ENCODE measurements at places on chromosomes 13 and 19.

DNA sequence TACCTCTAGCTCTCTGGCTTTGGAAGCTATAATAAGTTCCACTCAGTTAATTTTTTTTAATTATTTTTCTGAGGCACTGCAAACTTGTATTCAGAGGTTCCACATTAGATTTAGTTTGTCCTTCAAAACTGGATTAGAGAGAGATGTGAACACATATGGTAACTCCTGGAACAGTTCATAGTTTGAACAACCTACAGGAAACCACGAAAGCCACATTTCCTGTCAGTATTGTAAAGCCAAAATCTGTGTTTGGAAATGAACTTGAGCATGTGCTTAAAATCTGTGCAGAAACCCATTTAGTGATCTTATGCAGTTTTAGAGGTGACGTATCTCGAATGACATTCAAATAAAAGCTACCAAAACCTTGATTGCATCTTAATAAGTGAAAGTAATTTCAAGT, 1952.0 kb downstream of the OLFM4 start:
- DNase-seq: no peak

DNA sequence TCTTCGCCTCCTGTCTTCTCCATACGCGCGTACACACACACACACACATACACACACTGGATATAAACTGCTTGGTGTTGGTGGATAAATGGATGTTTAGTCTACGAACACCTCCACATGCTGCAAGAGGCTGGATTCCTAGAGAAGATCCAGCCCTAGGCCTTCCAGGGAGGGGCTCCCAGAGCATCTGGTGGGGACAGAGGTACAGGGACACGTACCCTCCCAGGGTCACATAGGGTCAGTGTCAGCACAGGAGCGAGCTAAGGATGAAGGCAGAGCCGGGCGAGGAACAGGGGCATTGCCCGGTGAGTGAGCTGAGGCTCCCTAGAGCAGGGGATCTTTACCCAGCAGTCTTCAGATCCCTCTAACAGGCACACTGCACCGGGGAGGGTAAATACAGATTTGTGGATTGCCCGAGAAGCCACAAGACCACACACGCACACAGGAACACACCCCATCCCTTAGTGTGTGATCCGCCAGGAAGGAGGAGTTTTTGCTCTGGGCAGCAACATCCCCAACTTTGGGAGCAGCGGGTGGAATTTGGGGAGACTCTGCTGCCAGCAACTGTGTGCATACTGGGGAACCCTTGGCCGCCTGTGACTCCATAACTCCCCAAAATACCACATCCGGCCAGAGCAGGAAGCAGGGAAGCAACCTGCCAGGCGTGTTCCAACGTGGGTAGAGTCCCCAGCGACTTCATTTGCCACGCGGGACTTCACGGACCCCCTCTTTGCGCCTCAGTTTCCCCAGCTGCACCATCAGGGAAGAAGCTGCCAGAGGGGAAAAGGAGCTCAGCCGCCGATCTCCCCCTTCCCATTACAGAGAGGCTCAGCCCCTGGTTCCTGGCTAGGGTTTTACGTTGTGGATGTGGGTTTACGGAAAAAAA, 5.8 kb upstream of the TLE2 start:
- DNase-seq: no peak

DNA sequence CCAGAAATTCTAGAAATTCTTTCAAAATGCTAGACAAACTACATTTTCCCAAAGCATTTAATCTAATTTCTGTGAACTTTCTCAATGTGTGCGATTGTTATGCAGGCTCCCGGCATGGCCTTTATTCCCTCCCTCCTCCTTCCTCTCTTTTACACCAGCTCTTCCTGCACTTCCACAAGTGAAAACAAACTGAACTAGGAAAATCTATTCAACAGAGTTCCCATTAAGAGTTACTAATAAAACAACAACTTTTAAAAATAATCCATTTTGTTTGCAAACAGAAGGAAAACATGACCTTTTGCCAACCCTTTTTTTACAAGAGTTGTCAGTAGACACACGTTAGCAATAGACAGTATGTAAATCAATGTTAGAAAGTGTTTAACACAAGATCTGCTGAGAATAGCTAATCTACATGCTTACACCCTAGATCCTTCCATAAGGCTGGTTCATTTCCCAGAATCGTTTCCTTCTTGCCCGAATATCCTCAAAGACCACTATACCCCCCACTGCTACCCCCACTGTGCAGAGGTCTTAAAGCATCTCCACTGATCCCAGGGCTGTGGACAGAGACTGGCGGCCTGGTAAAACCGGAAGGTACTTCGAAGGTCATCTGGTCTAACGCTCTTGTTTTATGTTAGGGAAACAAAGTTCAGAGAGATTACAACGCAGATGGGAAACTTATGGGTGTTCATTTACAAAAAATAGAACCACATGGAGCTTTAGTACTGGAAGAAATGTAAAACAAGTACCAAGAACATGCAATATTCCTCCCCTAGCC, 98.0 kb downstream of the FOXO1 start:
- no peak for DNase-seq

DNA sequence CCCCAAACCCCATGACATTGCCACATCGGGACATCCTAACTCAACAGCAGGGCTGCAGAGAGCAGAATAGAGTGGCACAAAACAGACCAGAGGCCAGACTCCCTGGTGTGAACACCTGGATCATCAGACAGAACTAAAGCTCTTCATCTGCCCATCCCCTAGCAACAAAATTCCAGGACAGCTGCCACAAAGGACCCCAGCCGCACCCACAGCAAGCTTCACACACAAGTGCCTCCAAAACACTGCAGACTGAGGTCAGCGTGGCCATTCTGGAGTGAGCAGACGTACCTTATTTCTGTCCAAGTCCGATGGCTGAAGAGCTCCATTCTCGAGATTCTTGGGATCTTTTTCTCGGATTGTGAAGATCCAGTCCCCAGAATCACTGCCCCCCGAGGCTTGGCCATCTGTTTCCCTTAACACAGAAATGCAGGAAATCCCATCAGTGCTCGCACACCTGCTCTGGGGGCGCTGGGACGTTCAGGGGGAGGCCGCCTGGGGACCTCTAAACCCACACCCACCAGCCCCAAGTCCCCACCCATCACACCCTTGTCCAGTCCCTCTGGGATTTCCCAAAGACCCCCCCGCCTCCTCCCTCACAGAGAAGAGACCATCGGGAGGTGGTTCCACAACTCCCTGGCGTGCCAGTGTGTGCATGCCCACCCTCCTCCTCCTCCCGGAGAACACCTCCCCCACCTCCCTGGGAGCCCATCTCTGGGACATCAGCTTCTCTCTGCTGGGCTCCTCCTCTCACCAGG, 115.2 kb downstream of the STK24 start:
- no peak for DNase-seq

GRCh38 chr19:49559928-49560327, 20.4 kb downstream of the NOSIP start:
- DNase-seq: no peak

DNA sequence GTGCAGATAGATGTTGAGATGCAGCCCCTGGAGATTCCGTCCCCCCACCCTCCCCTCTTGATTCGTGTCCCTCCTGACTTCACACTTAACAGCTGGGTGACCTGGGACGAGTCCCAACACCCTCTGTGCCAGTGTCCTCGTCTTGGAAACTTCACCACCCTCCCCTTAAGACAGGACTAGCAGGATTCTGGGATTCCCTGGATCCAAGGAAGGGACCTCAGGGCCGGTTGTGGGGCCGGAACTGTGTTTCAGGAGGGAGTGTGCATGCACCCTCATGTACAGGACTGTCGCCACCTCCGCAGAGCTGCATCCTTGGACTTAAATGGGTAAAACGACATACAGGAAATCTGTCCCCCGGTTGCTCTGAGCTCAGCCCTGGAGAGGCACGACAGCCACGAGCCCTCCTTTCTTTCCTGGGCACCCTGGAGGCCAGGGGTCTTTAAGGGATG, 990 bp downstream of the MYO9B start:
- no peak for DNase-seq

- DNase-seq: no peak
These were observed 493.4 kb upstream of the PCDH20 start for GRCh38 chr13:61908906-61909615.

GRCh38 chr13:51777921-51778320, 26.0 kb downstream of the DHRS12 start:
- no peak for DNase-seq
